ENCODE measurements at places on chromosomes 7 and 10.

- no peak for DNase-seq
These were observed 1.2 kb upstream of the TBRG4 start for GRCh38 chr7:45112648-45113047.

GRCh38 chr7:30074422-30075030 lies 46.3 kb downstream of the PLEKHA8 start:
- DNase-seq, result no peak

DNA sequence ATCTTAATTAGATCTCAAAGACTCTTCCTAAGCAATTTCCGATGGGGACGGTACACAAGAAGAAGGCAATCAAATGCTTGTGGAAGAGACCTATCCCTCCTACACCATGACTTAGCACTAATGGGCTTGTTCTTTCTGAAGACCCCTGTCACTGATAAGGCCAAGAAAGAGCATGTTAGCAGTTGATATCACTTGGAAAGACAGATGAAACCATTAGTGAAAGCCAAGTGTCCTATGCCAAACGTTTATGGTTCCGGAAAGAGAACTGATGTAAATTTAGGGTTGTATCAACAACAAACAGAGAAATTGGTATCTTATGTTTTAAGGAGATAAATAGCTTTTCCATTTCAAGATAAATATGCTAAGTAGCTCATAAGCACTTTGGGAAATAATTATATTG lies 6.5 kb downstream of the UROS start:
- no peak for DNase-seq

- DNase-seq, result no peak
These were observed 438.1 kb upstream of the NRP1 start for GRCh38 chr10:33772370-33773252.

GRCh38 chr7:130208516-130208915 lies 856 bp downstream of the SSMEM1 start:
- DNase-seq, result no peak

DNA sequence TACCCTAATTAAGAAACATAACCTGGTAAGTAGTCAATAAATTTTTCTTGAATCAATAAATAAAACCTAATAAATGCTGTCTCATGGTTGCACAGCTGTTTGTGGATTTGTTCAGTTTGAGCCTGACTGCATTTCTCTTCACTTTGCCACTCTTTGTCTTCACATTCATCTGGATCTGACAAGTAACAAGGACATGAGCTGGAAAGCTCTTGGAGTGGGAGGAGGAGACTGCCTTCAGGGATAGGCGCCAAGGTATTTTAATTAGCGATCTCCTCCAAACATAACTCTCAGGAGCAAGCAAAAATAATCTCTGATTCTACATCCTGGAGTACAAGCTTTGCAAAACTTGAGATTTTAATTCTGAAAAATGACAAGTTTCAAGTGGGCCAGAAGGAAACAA lies 251.0 kb downstream of the BMPER start:
- DNase-seq, result no peak

- no peak for DNase-seq
These were observed 19.1 kb downstream of the ZFAND4 start for GRCh38 chr10:45653454-45653853.
